ENCODE measurements at places on chromosomes 13 and 19. TPM values are rescaled to one million over a fixed set of nuclear protein-coding genes. Genes with fewer than 3 reads are reported as not detected.
A peak's percentile ranks its signal among the peaks of the same experiment; 100 is the strongest.

- no peak overlapping the region for H3K27ac ChIP-seq
- no peak overlapping the region for H3K4me3 ChIP-seq
- no peaks in the 10 kb centered on the region for H3K4me1 ChIP-seq
- peaks cover 60% of the 10 kb centered on the region for H3K36me3 ChIP-seq
These were observed 11.6 kb downstream of the PARP4 start for GRCh38 chr13:24500977-24501376.

- peaks cover 5% of the 10 kb centered on the region for H3K4me1 ChIP-seq
- peak overlapping the region; percentile 97 for H3K4me3 ChIP-seq
- H3K27me3 ChIP-seq: no peaks in the 10 kb centered on the region
- peak; percentile 57 for DNase-seq
- H3K36me3 ChIP-seq: no peaks in the 10 kb centered on the region
- peak overlapping the region; percentile 93 for H3K27ac ChIP-seq
These were observed 697 bp upstream of the DGKH start for GRCh38 chr13:42047561-42048341.

DNA sequence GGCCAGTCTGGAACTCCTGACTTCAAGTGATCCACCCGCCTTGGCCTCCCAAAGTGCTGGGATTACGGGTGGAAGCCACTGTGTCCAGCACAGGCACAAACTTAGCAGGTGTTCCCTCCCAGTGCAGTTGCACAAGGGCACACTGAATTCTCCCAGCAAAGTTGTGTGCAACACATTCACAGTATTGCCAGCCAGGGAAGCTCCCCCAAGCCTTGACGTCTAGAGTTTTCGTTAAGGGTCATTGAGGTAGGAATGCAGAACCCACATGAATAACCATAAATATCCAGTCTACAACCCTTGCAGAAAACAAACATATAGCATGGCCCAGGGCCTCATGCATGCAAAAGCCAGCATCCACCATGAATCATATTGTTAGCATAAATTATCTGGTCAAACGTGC is 3.3 kb upstream of the AURKC start:
- H3K4me3 ChIP-seq: no peak overlapping the region
- DNase-seq: no peak
- H3K27me3 ChIP-seq: no peaks in the 10 kb centered on the region
- H3K36me3 ChIP-seq: peaks cover 8% of the 10 kb centered on the region

GRCh38 chr19:6423499-6424194 is 964 bp downstream of the KHSRP start:
- DNase-seq: no peak
- peaks cover 36% of the 10 kb centered on the region for H3K36me3 ChIP-seq
- H3K27me3 ChIP-seq: no peaks in the 10 kb centered on the region
- peaks cover 42% of the 10 kb centered on the region for H3K4me1 ChIP-seq
- peak overlapping the region; percentile 73 for H3K27ac ChIP-seq
- H3K4me3 ChIP-seq: peak overlapping the region; percentile 86

GRCh38 chr13:76887076-76887563 is 915 bp upstream of the KCTD12 start:
- peak overlapping the region; percentile 84 for H3K27ac ChIP-seq
- H3K4me3 ChIP-seq: peak overlapping the region; percentile 71
- DNase-seq: peak; percentile 67
- no peaks in the 10 kb centered on the region for H3K27me3 ChIP-seq

GRCh38 chr13:35908226-35908625 is 223.0 kb downstream of the DCLK1 start:
- H3K27ac ChIP-seq: no peak overlapping the region
- no peaks in the 10 kb centered on the region for H3K4me1 ChIP-seq
- no peak for DNase-seq
- H3K27me3 ChIP-seq: no peaks in the 10 kb centered on the region
- no peak overlapping the region for H3K4me3 ChIP-seq
- no peaks in the 10 kb centered on the region for H3K36me3 ChIP-seq

DNA sequence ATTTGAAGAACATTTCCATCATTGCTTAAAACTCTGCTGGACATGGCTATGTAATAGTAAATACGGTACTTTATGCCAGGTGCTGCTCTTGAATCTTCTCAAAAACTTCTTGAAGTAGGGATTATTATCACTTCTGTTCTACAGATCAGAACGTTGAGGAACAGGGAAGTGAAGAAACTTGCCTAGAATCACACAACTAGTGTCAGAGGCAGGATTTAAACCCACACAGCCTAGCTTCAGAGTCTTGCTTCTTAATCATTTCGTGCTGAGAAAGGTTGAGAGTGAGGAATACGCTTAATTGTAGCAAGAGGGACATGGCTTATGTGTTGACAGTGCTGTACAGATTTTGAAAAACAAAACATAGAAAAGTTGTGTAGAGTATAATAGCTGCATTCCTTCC is 13.5 kb downstream of the TM9SF2 start:
- peaks cover 7% of the 10 kb centered on the region for H3K4me1 ChIP-seq
- peaks cover 22% of the 10 kb centered on the region for H3K36me3 ChIP-seq
- no peak overlapping the region for H3K4me3 ChIP-seq

GRCh38 chr19:37413313-37414084 is 42.6 kb downstream of the ZNF527 start:
- H3K4me1 ChIP-seq: no peaks in the 10 kb centered on the region
- no peak overlapping the region for H3K27ac ChIP-seq
- no peak for DNase-seq
- peaks cover 37% of the 10 kb centered on the region for H3K36me3 ChIP-seq
- no peaks in the 10 kb centered on the region for H3K27me3 ChIP-seq

DNA sequence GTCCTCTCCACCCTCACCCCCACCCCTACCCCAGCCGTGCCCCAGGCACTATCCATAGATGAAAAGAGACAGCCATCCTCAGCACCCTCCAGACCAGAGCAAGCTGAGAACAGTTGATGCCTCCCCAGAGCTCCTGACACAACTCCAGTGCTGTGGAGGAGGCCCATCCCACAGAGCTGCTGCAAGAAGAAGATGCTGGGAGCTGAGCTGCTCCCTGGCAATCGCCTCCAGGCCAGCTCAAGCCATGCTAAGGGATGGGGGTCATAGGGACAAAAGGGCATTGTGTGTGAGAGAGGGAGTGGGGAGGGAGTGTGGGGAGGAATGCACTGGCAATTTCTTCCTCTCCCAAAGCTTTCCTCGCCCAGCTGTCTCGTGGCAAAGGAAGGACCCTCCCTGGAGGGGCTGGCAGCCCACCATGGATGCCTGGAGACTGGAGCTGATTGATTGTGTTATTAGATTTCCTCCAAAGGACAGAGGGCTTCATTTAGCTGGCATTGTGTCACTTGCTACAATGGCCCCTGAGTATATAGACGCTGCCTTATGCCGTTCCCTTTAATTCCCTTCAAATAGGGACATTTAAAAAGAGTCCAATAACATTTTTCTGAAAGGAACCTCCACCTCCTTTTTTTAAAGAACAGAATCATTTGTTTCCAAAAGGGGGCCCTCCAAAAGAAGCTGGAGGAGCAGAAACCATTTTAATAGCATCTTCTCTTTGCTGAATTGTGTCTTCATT is 476.4 kb downstream of the FOXO1 start:
- peaks cover 12% of the 10 kb centered on the region for H3K4me1 ChIP-seq
- H3K4me3 ChIP-seq: no peak overlapping the region
- H3K27me3 ChIP-seq: no peaks in the 10 kb centered on the region

- DNase-seq: no peak
- H3K27me3 ChIP-seq: no peaks in the 10 kb centered on the region
- no peaks in the 10 kb centered on the region for H3K36me3 ChIP-seq
- H3K27ac ChIP-seq: no peak overlapping the region
- H3K4me1 ChIP-seq: peaks cover 3% of the 10 kb centered on the region
These were observed 34.9 kb downstream of the DOCK9 start for GRCh38 chr13:98942997-98943396.

- H3K4me3 ChIP-seq: no peak overlapping the region
- no peaks in the 10 kb centered on the region for H3K27me3 ChIP-seq
- DNase-seq: no peak
- H3K27ac ChIP-seq: no peak overlapping the region
- peaks cover 64% of the 10 kb centered on the region for H3K36me3 ChIP-seq
- H3K4me1 ChIP-seq: peaks cover 13% of the 10 kb centered on the region
These were observed 10.5 kb upstream of the TDRD12 start for GRCh38 chr19:32709032-32709431.

DNA sequence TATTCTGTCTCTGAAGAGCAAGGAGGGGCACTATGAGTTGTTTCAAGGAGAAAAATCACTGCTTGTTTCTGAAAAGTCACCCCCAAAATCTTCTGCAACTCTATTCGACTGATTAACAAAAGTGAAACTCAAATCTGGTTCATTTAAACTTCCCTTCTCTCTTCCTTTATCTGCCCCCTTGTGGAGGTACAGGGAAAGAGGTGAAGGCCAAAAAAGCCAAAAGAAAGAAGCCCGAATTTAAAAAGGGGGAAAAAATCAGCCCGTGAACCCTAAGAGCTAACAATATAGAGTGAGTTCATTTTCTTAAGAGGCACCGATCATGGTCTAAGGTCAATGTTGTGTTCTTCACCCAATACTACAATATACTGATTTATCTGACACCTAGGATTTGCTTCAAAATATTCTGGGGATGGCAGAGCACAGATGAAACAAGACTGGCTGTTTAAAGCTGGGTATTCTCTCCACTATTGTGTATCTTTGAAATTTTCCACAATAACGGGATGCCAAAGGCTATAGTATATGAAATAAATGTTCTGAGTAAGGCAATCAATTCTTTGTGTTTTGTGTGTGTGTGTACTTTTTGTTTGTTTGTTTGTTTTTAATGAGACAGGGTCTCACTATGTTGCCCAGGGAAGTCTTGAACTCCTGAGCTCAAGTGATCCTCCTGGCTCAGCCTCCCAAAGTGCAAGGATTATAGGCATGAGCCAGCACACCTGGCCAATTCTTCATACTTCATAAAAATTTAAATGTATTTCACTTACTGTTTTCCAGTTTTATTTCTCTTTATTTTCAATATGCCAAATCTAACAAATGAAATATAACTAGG is 55.0 kb upstream of the EEF1AKMT1 start:
- H3K36me3 ChIP-seq: peaks cover 4% of the 10 kb centered on the region
- H3K4me3 ChIP-seq: peak overlapping the region; percentile 23
- DNase-seq: peak; percentile 77

GRCh38 chr13:91361755-91362271 is 14.3 kb downstream of the MIR17HG start:
- no peak for DNase-seq
- H3K27ac ChIP-seq: no peak overlapping the region
- no peaks in the 10 kb centered on the region for H3K36me3 ChIP-seq
- no peaks in the 10 kb centered on the region for H3K27me3 ChIP-seq
- H3K4me1 ChIP-seq: no peaks in the 10 kb centered on the region

DNA sequence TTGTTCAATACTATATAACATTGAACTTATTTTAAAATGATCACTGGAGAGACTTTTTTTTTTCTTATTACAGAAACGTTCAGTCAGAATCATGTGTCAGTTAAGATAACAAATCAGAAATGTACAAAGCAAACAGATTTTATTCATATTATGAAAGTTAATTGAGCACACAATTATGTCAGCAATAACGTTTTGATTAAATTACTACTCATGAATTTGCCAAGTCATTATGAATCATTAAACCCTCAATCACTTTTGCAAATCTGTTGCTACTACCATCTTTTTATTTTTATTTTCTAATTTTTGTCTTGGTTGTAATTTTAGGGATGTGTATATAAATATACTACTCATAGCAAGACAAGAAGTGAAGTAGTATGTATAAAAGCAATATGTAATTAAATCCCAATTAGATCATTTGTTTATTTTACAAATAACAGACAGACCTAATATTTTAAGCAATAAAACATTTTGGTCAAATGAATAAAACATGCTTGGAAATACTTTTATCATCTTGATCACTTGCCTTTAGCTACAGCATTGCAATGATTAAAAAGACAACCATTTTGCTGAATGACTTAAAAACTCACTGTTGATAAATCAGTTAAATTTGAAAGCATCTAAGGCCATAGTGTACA is 893.4 kb upstream of the MIR17HG start:
- no peaks in the 10 kb centered on the region for H3K4me1 ChIP-seq
- no peak overlapping the region for H3K4me3 ChIP-seq
- no peaks in the 10 kb centered on the region for H3K36me3 ChIP-seq

GRCh38 chr13:100710176-100710575 is 35.6 kb upstream of the TMTC4 start:
- no peak overlapping the region for H3K27ac ChIP-seq
- H3K4me3 ChIP-seq: no peak overlapping the region
- no peaks in the 10 kb centered on the region for H3K27me3 ChIP-seq
- DNase-seq: no peak
- H3K4me1 ChIP-seq: no peaks in the 10 kb centered on the region
- H3K36me3 ChIP-seq: no peaks in the 10 kb centered on the region

DNA sequence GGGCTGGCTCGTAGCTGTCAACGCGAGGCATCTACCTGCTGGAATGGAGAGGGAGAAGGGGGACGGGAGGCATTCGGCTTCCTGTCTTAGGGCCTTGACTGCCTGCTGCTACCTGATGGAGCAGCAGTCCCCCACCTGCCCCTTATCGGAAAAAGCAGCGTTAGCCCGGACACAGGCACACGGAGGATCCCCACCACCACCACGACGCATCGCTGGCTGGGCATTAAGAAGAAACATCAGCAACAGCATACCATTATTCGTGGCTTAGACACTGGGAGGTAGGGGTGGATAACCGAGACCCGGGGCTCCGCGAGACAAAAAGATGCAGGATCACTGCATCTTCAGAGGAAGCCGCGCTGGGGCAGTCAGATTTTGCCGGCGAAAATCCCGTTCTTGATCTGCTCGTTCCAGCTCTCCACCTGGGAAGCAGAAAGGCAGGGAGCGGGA is 1.1 kb downstream of the COX6B2 start:
- peak overlapping the region; percentile 40 for H3K4me3 ChIP-seq
- DNase-seq: no peak
- peaks cover 27% of the 10 kb centered on the region for H3K27me3 ChIP-seq
- H3K27ac ChIP-seq: no peak overlapping the region

GRCh38 chr13:102440259-102440936 is 38.5 kb upstream of the FGF14 start:
- peak; percentile 45 for DNase-seq
- no peaks in the 10 kb centered on the region for H3K36me3 ChIP-seq
- no peaks in the 10 kb centered on the region for H3K27me3 ChIP-seq

TEKTIP1 gene
- not detected for total RNA-seq

SPRY2 gene
- 14.6 TPM for total RNA-seq

POU4F1 gene
- total RNA-seq: not detected

ZNF850 gene
- total RNA-seq: 1.2 TPM
